Temporal lobe (tissue), 4 donors: ENCODE measurements at places on chromosomes 13 and 19. TPM values are rescaled to one million over a fixed set of nuclear protein-coding genes. Genes with fewer than 3 reads are reported as not detected.

Gene CEACAM8
- 0.25 TPM for total RNA-seq

Gene DZIP1
- total RNA-seq, result 47.2 TPM

Gene KIR2DL4
- total RNA-seq, result not detected

Gene PLPPR2
- total RNA-seq, result 47.2 TPM

Gene GZMM
- not detected for total RNA-seq

Gene TNNI3
- 0.98 TPM for total RNA-seq

Gene ZNF558
- total RNA-seq, result 36.4 TPM

Gene EFNA2
- 4.9 TPM for total RNA-seq

Gene TIMM29
- 23.8 TPM for total RNA-seq

Gene ZNF285
- 24.6 TPM for total RNA-seq

Gene CRX
- not detected for total RNA-seq

Gene ZNF541
- under 0.01 TPM for total RNA-seq

Gene SYT5
- total RNA-seq, result 84.8 TPM

Gene IGSF23
- total RNA-seq, result not detected

Gene FGF22
- 0.25 TPM for total RNA-seq

Gene CPB2
- total RNA-seq, result not detected

Gene C19orf85
- total RNA-seq, result not detected

Gene IL17D
- 9.1 TPM for total RNA-seq

Gene TLE6
- 0.98 TPM for total RNA-seq

Gene NLRP7
- not detected for total RNA-seq

Gene APOC1
- total RNA-seq, result 3.4 TPM

Gene CYP2A13
- total RNA-seq, result not detected

Gene FREM2
- 2.5 TPM for total RNA-seq

Gene KCNJ14
- total RNA-seq, result 1.2 TPM

Gene MEIOSIN
- not detected for total RNA-seq

Gene B3GNT3
- not detected for total RNA-seq

Gene TCF3
- total RNA-seq, result 19.4 TPM

Gene SERPINE3
- total RNA-seq, result under 0.01 TPM

Gene LRRC63
- 1.7 TPM for total RNA-seq

Gene CCDC169
- total RNA-seq, result 3.4 TPM

Gene FAM83E
- not detected for total RNA-seq

Gene SIX5
- total RNA-seq, result 0.98 TPM

Gene CRTC1
- 13.3 TPM for total RNA-seq

Gene ARHGEF18
- total RNA-seq, result 23.8 TPM

Gene FBXO27
- 8.9 TPM for total RNA-seq

Gene ADAMTS10
- 31.2 TPM for total RNA-seq

Gene NEK5
- total RNA-seq, result 0.74 TPM

Gene MAP4K1
- total RNA-seq, result 0.49 TPM

Gene NPAS1
- total RNA-seq, result 5.9 TPM

Gene ODAD3
- total RNA-seq, result 0.49 TPM

Gene RASIP1
- 3.9 TPM for total RNA-seq

Gene C1QTNF9
- not detected for total RNA-seq

Gene CBY2
- total RNA-seq, result not detected

Gene RXFP2
- total RNA-seq, result not detected

Gene LTBP4
- total RNA-seq, result 20.7 TPM

Gene KCNN1
- 15.0 TPM for total RNA-seq

Gene AMER2
- 129 TPM for total RNA-seq

Gene LIM2
- not detected for total RNA-seq

Gene RFPL4AL1
- not detected for total RNA-seq

Gene PLIN4
- total RNA-seq, result 0.49 TPM

Gene RASAL3
- 0.25 TPM for total RNA-seq

Gene NLRP5
- not detected for total RNA-seq

Gene CPAMD8
- 5.7 TPM for total RNA-seq

Gene PRTN3
- total RNA-seq, result 1.5 TPM

Gene CEACAM3
- total RNA-seq, result 0.25 TPM

Gene NCLN
- 9.6 TPM for total RNA-seq

Gene NKPD1
- 0.49 TPM for total RNA-seq

Gene KCTD15
- total RNA-seq, result 112 TPM
